Left ventricle myocardium inferior (tissue), 1 donor: ENCODE measurements at places on chromosomes 16 and 17. TPM values are rescaled to one million over a fixed set of nuclear protein-coding genes. Genes with fewer than 3 reads are reported as not detected.
A peak's percentile ranks its signal among the peaks of the same experiment; 100 is the strongest.

DNA sequence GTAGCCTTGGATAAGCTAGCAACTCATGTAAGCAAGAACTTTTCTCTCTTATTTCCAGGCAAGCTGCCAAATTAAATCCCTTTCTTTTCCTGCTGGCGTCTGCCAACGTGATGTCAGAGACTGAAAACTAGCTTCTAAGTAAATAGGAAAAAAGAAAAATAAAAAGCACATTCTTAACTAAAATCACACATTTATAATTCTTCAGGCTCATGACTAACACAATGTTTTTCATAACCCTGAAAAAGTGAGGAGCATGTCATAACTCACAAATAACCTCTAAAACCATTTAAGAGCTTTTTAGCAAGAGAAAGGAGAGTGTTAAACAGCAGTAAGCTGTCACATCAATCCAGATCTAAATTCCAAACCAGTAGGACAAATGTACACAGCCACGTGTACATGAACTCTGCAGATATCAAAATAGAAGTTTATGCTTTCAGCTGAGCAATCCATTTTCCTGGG, 110.0 kb downstream of the N4BP1 start:
- DNase-seq: no peak

Gene KIF19
- total RNA-seq: 0.08 TPM

Gene ZSCAN10
- total RNA-seq: not detected

- DNase-seq: no peak
Observed at GRCh38 chr17:39361064-39361463, 40.4 kb downstream of the FBXL20 start.

DNA sequence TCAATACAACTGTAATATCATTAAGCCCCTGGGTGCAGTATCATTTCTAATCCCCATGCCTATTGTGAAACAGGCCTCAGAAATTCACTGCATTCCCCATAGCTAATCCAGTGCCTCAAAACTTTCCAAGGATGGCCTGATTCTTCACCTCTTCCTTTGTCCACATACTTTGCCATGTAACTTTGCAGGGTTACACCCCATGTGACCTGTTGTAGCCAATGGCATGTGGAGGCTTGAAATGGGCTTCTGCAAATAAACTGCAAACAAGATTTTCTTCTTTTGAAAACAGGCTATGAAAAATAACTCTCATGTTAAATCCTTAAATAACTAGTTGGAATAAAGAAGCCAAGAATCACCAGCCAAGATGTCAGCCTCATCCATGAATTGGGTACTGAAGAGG, 35.9 kb downstream of the ABCA10 start:
- no peak for DNase-seq

Gene MEOX1
- total RNA-seq: 8.4 TPM

GRCh38 chr17:57357830-57358430, 101.6 kb downstream of the MSI2 start:
- DNase-seq: no peak

- peak; percentile 68 for DNase-seq
Observed at GRCh38 chr17:49260011-49260816, 29.6 kb upstream of the PHOSPHO1 start.

- no peak for DNase-seq
Observed at GRCh38 chr17:68382582-68383085, 74.7 kb downstream of the WIPI1 start.

DNA sequence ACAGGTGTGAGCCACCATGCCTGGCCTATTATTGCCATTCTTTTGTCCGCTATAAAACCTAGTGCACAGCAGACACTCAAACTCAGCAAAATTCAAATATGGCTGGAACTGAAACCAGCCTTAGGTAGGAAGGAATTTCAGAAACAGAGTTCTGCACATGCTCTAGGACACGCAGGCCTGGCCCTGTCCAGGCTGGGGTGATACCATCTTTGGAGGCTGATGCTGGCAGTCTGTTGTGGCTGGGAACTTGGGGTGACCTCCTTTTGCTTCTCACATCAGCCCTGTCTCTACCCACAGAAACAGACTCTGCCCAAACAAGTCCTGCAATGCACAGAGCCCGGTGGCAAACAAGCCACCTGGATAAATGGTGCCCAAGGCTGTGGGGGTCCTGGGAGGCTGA, 12.6 kb upstream of the KIFC3 start:
- DNase-seq: no peak

DNA sequence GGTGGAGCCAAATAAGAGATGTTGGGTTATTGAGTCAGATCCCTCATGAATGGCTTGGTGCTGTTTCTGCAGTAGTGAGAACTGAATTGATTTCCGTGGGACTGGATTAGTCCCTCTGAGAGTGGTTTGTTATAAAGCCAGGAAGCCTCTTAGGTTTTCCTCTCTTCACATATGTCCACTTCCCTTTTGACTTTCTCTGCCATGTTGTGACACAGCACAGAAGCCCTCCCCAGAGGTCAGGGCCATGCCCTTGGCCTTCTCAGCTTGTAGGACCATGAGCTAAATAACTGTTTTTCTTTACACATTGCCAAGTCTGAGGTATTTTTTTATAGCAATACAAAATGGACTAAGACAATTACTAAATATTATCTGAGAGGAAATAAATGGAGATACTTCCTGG, 10.3 kb upstream of the HAPSTR1 start:
- no peak for DNase-seq

Gene AATF
- 24.2 TPM for total RNA-seq

- no peak for DNase-seq
Observed at GRCh38 chr17:56653877-56654276, 60.4 kb downstream of the NOG start.

DNA sequence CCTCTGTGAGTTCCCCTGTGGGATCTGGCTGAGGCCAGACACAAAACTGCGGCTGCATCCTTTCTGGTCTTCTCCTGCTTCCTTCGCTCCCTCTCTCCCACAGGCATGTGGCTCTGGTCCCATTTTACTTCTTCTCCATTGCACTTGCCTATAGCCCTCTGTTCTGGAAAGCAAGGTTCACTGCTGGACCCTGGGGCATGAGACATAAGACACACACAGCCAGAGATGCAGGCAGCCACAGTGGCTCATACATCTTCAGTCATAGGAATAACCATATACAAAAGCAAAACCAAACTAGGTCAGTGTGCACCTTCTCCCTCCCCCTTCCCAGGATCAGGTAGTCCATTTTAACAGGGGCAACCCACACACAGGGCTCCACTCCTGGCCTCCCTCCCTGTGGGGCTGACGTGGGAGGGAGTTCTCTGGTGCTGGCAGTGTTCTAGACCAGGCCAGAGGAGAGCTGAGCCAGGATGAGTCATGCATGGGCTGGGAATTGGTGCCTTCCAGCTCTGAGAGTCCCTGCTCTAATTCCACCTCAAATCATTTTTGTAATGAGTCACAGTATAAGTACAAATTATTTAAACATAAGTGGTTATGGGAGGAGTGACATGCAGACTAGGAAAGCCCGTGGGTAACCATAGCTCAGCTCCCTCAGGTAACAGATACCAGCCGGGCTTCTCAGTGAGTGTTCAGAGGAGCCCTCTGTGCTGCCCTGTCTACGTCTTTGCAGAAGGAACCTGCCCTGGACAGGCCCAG, 58.0 kb downstream of the ASIC2 start:
- peak; percentile 54 for DNase-seq

DNA sequence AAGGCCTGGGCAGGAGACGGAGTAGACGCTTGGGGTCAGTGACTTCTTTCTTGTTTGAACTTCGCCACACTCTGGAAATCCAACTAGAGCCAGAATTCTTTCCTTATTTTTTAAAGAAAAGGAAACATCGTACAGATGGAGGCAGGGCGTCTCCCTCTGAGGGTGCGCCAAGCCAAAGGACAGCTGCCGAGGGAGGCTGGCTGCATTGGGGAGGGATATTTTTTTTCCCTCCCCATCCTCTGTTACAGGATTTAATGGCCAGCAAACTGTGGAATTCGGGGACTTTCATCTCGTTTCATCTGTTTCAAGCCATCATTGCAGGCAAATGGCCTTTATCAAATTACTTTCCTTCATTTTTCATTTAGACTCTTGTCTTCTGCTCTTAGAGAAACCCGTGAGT, 15.9 kb downstream of the CDK5R1 start:
- no peak for DNase-seq

GRCh38 chr16:17526956-17527937, 56.5 kb upstream of the XYLT1 start:
- no peak for DNase-seq

Gene SCARF1
- total RNA-seq: 12.2 TPM

DNA sequence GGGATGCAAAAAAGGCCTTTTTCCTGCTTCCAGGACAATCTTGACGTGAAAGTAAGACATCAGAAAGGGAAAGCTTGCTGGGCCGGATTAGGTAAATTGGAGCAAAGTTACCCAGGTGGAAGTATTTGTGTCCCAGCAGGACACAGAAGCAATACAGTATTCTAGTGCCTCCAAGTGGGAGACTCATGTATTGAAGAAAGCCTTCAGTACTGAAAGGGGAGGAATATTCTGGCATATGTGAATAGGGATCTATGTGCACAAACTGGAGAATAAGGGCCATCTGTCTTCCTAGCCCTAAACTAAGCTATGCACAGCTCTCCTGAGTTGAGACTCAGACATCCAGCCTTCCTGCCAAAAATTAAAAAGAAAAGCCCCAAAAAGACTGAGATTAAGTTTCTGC, 327.3 kb upstream of the CDH8 start:
- no peak for DNase-seq

Gene OR2C1
- total RNA-seq: 0.22 TPM

Gene SPNS3
- total RNA-seq: 1.7 TPM

DNA sequence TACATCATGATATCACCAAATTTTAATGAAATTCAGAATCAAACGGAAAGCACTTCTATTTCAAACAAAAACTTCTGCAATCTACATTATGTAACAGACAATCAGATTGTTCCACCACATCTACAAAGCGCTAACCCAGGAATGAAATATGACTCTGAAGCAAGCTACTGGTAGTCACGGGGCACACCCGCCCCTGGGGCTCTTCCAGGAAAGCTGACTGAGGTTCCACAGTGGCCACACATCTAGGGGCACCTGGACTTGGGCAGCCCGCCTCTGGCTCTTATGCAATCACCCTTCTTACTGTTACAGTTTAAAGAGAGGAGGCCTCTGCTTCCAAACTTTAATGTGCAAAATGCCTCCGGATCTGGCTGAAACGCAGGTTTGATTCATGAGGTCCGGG, 27.5 kb downstream of the ZCCHC14 start:
- DNase-seq: peak; percentile 71
